ENCODE measurements at places on chromosomes 3 and 15. TPM values are rescaled to one million over a fixed set of nuclear protein-coding genes. Genes with fewer than 3 reads are reported as not detected.

Gene NDN
- total RNA-seq = 22.6 TPM

Gene CKMT1A
- not detected for total RNA-seq

Gene RTP4
- total RNA-seq = 0.11 TPM

DNA sequence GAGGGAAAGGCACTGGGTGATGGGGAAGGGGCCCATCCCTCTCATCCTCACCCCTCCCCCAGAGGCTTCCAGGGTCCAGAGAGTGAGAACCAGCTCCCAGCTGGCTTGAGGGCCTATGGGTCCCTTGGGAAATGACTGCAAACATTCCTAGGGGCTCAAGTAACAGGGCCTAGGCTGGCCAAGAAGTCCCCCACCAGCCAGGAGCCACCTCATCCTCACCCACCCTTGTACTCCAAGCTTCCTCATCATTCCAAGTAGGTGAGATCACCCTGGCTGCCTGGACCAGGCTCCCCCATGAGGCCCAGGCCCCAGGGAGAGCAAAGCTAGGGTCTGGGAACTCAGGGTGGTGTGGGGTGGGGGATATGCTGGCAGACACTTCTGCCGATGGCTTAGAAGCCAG lies 14.8 kb downstream of the LOXL1 start:
- DNase-seq = peak; percentile 71

DNA sequence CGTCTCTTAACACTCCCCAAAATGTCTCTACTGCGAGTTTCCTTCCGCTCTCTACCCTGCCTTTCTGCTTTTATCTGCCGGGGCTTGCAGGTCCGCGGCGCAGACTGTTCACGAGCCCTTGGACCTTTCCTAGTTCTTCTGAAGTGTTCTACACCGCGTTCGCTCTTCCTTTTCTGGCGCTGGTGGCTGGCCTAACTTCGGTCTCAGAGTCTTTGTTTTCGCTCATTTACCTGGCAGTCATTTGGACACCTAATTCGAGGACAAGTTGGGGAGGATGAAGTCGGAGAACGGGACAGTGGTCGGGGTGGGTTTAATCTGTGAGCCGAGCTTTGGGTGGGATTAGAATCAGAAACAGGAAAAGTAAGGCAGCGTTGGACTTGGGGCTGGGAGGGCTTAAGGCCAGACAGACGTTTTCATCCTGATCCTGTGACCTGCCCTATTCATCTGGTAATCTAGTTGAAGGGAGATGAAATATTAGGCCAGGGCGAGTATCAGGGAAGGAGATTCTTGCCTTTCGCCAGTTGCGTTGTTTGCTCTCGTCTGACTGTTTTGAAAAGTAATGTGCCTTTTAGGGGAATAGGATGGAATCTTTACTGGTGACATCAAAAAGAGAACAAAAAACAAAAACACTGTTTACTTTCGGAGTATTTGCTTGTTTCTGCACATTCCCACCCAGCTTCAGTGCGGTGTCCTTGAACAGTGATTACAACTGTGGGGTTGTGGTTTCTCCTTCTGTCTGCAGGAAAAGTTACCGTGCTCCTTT lies 1.8 kb downstream of the DIPK2A start:
- DNase-seq = peak; percentile 89

- no peak for DNase-seq
Measured at GRCh38 chr15:98525661-98526001, 122.7 kb upstream of the IGF1R start.

- DNase-seq = no peak
Measured at GRCh38 chr3:114615523-114616085, 321.8 kb downstream of the TIGIT start.

GRCh38 chr3:10299175-10299574 lies 6.4 kb upstream of the GHRL start:
- no peak for DNase-seq
